Activated T-helper 1 cell treated with anti-CD3 and anti-CD28 coated beads, Interleukin-2, amount 50 U/mL, for 16 hours (primary cell): ENCODE measurements at places on chromosomes 1 and 21.

- DNase-seq = no peak
These were observed 56.5 kb upstream of the BCAR3 start for GRCh38 chr1:93738075-93738622.

DNA sequence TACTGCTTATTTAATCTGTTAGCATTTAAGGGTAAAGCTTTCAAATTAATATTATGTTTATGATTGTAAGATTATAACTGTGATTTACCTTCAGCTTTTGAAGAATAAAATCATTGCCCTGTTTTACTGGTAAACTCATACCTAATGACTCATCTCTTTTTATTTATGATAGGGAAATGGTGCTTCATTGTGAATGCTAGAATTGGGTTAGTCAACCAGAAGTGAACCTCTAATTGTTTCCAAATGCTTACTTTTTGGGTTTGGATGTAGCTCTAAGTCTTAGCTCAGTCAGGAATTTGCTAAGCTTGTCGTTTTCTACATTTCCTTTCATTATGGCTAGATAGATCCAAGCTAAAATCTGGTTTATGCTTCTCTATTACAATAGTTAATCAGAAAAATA lies 59.4 kb downstream of the SLC30A7 start:
- DNase-seq = no peak

DNA sequence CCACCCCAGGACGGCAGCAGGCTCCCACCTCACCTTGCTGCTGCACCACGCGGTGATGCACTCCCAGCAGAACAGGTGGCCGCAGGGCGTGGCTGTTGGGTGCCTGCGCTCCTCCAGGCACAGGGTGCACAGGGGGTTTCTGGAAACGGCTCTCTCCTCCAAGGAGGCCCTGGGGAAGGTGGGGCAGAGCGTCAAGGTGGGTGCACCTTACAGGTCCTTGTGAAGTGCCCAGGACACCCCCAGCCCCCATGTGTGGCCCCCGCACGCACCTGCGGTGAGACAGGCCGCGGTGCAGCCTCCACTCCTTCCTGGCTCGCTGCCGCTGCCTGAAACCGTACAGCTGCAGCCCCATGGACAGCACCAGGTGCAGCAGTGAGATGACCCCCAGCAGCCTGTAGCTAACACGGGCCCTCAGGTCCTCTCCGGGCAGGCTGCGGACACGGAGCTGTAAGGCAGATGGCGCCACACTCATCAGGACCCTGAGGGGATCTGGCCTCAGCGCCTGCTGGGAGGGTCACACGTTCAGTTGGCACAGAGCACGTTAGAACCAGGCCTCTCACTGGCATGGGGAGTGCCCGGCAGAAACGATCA lies 5.8 kb downstream of the PEX10 start:
- DNase-seq = no peak

- no peak for DNase-seq
These were observed 3.7 kb downstream of the TCHH start for GRCh38 chr1:152111515-152111968.

DNA sequence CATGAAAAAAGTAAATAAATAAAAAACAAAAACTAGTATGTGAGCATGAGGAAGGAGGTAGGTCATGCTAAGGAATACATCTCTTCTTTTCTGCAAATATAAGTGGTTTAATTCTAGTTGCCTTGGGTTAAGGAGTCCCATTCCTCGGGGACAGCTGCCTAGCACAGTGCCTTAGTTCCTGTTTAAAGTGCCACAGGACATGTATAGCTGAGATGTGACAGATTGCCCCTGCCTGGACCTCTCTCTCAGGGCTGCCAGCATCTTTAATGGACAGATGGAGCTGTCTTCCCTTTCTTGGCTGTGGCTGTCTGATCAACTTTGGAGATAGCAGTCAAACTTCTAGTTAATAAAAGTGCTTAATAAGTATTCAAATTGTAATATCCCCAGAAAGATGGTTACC lies 50.0 kb downstream of the TSEN15 start:
- no peak for DNase-seq

DNA sequence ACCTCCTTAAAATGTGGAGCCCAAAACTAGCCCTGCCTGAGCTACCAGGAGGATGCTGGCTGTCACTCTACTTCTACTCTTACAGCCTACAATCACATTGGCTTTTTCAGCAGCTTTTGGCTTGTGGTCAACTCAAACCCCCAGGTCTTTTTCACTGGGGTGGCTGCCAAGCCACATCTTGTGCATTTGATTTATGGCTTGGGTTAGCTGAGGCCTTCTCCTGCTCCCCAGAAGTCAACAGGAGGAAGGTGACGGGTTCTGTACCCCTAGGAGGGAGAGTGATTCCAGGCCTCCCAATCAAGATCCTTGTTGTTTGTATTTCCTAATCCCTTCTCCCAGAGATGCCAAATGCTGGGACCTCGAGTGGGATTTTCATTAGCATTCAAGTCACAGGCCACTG lies 124.3 kb downstream of the LACTBL1 start:
- DNase-seq = no peak

- no peak for DNase-seq
These were observed 554.6 kb upstream of the NCAM2 start for GRCh38 chr21:20443558-20444155.

DNA sequence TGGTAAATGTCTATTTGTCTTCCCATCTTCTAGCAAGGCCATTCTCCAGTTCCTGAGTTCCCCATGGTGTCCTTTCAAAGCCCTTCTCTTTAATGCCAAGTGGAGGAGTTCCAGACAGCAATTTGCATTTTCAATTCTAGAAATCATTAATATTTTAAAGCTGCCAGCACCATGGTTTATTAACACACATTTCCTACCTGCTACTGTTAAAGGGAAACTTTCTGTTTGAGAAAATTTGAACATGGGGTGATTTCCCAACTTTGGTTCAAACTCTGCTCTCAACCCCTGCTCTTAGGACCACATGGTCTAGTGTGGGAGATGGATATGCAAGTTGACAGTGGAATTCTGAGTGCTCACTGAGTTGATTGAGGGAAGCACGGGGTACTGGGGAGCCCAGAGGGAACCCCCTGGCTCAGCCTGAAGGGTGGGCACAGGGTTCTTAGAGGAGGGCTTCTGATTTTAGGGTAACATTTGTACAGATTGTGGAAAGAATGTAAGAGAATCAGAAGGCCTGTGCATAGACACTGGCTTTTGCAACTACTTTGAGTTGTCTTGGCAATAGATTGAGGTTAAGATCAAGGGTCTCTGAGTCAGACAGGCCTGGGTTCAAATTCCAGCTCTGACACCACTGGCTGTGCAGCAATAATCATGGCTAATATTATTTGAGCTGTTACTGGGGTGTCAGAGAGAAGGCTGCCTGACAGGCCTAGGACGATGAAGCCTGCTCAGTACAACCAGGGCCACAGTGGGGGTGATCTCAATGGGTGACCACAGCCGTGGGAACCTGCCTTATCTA lies 97.8 kb downstream of the BEND5 start:
- DNase-seq = no peak

DNA sequence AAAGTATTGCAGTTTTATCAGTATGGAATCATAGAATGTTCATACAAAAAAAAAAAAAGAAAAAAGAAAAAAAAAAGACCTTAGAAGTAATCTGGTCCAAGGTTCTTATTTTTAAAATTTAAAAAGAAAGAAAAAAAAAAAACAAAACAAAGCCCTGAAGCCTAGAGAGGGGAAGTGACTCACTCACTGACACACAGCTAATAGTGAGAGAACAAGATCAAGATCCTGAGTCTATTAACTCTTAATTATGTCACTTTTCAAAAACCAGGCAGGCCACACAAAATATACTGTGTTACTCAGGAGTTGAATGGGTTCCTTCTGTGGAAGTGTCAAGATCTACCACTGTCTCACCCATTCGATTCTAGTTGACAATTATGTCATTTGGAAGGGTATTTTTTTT lies 433.9 kb upstream of the DAB1 start:
- DNase-seq = no peak
